T follicular helper cell (primary cell): ENCODE measurements at places on chromosomes 4 and X.
A peak's percentile ranks its signal among the peaks of the same experiment; 100 is the strongest.

- no peak for DNase-seq
Measured at GRCh38 chr4:1534095-1534872, 128.0 kb upstream of the NKX1-1 start.

- peak; percentile 1 for DNase-seq
Measured at GRCh38 chr4:114659386-114660008, 60.9 kb downstream of the UGT8 start.

DNA sequence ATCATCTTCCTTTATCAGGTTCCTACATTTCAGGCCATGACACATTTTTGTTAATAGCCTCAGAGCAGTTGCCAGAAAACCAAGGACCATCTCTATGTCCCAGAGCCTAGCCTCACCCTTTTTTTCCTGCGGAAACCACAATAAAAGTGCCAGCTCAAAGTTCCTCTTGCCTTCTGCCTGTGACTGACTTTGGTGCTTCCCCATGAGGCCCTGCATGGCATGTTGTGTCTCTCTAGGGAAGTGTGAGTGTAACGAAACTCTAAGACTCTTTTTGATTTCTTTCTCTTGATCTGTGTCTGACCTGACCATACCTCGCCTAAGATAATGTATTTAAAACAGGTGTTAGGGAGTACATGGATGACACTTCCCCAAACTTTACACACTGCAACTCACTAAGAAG is 642.3 kb upstream of the BOD1L1 start:
- no peak for DNase-seq

- DNase-seq: no peak
Measured at GRCh38 chr4:81030981-81031791, 678 bp downstream of the BMP3 start.

DNA sequence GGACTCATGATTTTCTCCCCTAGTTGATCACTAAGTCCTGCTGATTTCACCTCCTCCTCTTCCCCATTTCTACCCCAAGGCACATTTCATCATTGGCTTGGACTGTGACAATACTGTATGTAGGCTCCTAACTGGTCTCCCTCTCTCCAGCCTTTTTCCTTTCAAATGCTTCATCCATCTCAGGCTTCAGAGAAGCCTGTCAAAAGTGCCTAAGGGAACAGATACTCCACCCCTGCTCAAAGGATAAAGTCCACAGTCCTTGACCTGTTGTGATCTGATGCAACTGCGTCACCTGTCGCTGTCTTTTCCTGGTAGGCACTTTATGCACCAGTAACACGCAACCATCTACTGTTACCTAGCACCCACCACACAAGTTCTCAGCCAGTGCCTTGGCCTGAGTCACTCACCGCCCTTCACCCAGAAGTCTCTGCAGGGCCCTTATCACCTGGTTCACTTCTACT is 12.8 kb downstream of the SCARB2 start:
- DNase-seq: no peak

GRCh38 chr4:107989162-107989536 is 540 bp upstream of the HADH start:
- DNase-seq: no peak

DNA sequence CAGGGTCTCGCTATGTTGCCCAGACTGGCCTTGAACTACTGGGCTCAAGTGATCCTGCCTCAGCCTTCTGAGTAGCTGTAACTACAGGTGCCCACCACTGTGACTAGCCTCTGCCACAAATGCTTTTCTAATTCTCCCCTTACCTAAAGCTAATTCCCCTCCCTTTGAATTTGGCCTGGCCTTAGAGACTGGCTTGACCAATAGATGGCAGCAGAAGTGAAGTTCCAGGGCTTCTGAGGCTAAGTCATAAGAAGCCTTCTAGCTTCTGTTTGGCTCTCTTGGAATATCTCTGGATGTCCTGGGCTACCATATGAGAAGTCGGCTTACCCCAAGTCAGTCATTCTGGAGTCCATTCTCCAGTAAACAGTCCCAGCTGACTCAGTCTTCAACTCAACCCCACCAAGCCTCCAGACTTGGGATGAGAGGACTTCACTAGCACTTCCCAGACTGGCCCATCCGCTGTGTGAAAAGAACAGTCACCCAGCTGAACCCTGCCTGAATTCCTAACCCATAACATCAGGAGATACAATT is 61.0 kb downstream of the HPRT1 start:
- DNase-seq: no peak

DNA sequence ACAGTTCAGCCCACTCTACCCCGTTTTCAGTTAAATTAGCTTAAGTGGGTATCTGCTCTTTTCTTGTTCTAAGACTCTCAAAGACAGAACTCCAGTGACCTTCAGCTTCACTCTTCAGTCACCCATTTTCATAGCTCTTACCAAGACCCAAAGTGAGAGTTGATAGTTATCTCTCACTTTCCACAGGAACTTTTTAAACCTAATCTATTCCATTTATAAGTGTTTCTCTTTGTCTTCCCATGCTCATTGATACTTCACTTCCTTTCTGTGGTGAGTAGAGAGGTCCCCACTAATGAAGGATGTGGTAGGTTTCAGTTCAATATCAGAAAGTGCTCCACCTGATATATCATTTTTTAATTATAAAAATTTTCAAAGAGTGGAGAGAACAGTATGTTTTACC is 33.4 kb downstream of the COX18 start:
- DNase-seq: no peak

GRCh38 chrX:135543924-135544323 is 23.5 kb downstream of the INTS6L start:
- DNase-seq: no peak

GRCh38 chrX:150459196-150459595 is 96.1 kb downstream of the MAMLD1 start:
- no peak for DNase-seq

DNA sequence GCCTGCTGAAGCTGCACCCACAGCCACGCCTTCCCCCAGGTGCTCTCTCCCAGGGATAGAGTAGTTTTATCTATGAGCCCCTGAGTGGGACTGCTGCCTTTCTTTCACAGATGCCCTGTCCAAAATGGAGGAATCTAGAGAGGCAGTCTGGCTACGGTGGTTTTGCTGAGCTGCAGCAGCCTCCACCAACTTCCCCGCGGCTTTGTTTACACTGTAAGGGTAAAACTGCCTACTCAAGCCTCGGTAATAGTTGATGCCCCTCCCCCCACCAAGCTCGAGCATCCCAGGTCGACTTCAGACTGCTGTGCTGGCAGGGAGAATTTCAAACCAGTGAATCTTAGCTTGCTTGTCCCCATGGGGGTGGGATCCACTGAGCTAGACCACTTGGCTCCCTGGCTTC is 84.5 kb downstream of the PRKG2 start:
- DNase-seq: no peak

- no peak for DNase-seq
Measured at GRCh38 chr4:183636503-183636902, 22.5 kb downstream of the RWDD4 start.

- DNase-seq: no peak
Measured at GRCh38 chrX:84956304-84956703, 47.4 kb upstream of the APOOL start.

GRCh38 chr4:7813674-7814073 is 126.0 kb downstream of the AFAP1 start:
- no peak for DNase-seq

DNA sequence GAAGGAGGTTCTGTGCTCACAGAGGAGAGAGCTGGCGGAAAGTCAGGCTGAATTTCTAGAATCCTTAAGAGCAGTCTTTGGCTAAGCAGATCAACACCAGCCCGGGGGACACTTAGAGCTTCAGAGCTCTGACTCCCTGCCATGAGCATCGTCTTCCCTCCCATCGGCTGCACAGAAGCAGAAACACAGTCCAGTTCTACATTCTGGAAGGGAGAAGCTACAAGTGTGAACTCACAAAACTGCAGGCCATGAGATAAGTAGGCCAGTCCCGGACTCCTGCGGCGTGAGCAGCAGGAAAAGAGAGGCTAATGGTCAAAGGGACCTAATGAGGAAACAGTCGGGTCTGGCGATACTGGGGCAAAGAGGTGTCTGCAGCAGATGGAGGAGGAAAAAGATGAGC is 211.5 kb downstream of the DHX15 start:
- DNase-seq: no peak

- no peak for DNase-seq
Measured at GRCh38 chrX:113300580-113300979, 459.9 kb upstream of the AMOT start.

DNA sequence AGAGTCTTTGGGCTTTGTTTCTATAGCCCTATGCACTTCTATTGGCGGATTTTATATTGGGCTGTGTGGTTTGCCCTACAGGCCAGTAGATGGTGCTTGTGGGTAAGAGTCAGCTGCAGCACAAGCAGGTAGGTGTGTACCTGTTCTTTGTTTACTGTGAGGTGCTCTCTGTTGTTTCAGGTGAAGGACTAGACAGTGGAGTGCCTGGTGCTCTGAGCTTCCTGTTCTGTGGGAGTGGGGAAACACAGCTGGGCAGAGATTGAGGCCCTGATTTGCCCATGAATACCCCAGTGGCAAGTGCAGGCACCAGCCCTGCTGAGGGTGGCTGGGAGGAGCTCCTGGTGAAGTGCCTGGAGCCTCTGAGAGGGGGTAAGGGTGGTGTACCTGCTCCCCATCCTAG is 26.3 kb upstream of the UCP1 start:
- DNase-seq: no peak

GRCh38 chr4:89039730-89040338 is 17.2 kb downstream of the FAM13A start:
- no peak for DNase-seq

DNA sequence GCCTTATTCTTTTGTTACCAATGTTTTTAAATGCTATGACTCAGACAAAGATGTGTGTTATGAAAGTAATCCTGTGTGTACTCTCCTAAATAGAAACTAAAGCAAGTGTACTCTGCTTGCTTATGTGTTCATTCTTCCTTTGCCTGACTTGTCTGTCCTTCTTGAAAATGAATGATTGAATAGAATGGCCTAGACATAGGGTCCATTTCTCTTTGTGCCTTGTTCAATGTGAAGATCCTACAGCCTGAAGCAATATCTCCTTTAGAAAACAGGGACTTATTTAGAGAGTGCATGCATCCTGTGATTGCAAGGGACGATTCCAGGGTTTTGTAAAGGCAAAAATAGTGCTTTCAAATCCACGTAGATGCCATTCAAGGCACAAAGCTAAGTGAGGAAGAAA is 343.6 kb upstream of the TACR3 start:
- no peak for DNase-seq

DNA sequence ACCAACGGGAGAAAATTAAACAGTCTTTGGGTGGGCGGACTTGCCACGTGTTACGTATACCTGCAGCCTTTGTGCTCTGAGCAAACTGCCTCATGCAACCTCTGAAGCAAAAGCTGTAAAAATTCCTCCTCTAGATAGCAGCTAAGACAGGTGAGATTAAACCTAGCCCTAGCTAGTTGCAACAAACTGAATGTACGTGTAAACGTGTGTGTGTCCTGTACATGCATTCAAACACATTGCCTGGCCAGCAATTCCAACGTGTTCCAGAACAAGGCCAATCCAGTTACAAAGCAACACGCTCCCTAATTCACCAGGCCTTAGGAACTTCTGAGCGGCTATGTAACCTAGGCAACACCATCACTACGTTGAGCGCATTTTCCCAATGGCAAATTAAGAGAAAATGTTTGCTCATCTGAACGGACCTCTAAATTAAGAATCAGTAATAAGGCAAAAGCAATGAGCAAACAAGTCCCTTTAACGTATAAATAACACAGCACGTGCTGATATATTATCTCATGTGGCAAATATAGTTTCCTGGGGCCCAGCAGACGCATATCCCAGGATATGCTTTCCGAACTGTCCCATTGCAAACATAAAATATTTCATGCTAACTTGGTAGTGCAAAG is 792 bp downstream of the PPID start:
- no peak for DNase-seq

DNA sequence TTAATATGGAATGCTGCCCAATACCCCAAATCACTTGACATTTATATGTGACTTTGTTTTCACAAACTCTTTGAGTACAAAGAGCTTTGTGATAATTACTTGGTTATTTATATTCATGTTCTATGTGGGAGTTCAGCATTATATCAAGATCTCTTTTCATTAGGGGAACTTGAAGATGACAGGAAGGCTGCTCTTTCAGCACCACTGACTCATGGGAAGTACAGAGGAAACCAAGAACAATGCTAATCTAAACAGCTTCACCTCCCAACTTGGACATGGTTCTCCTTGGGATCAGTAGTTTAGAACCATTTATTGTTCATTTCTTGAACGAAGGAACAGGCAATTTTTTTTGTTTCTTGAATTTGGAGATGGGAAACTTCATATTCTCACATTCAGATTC is 184.0 kb upstream of the AFF2 start:
- DNase-seq: no peak

DNA sequence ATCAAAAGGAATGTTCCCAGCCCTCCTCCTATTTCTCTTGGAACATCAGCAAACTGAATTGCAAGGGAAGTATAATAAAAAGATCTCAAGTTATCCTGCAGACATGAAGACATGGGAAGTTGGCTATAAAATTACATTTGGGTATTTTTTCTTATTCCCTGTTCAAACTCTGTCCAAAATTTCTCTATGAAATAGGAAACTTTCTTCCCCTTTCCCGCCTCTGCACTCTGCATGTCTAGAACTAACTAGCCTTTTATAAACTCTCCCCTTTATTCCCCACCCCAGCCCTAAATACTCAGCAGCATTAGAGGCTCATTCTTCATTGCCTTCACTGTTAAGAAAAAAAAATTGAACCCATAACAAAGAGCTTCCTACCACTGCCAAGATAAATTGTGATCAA is 126.7 kb upstream of the EDNRA start:
- DNase-seq: no peak

DNA sequence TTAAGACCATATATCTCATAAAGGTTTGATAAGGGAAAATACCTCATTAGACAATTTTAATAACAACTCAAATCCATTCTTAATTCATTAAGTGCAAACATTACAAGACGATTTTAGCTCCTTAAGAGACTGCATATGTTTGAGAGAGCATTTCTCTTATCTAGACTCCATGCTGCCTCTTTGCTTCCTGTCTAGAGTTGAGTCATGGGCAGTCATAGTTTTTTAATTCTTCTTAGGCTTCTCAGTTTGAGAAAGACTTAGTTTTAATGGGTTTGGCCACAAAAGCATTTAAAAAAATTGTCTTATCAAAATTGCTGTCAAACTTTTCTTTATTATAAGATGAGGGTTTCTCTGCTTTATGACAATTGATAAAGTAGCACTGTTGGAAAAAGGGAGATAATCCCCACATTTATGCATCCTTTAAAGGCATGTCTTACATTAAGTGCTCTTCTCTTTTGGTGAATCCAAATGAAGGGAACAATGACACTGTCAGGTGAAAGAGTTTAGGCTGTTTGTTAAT is 713.4 kb downstream of the PCDH18 start:
- no peak for DNase-seq

GRCh38 chr4:169124661-169125060 is 114.6 kb upstream of the CBR4 start:
- DNase-seq: no peak

GRCh38 chrX:100264200-100264599 is 145.9 kb downstream of the PCDH19 start:
- no peak for DNase-seq

DNA sequence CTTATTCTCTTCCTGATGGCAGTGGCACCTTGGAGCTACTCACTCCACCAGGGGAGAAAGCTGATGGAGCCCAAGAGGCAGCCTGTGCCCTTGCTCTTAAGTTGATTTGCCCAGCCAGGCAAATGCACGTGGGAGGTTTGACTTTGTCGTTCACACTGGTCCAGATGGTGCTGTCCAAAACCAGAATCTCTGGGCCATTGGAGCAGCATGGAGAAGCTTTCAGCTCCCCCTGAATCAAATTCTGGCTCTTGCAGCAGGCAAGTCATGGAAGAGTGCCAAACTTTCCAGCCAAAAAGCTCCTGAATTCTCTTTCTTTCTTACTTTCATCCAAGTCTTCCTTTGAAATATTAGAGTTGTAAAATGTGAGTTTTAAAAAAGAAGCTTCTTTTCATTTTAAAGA is 970.4 kb downstream of the RPA4 start:
- DNase-seq: no peak
